Activated T-cell treated with anti-CD3 and anti-CD28 coated beads for 48 hours (primary cell): ENCODE measurements at places on chromosomes 16 and 17.

- DNase-seq: no peak
Observed at GRCh38 chr17:75712446-75712845, 8.8 kb upstream of the ITGB4 start.

DNA sequence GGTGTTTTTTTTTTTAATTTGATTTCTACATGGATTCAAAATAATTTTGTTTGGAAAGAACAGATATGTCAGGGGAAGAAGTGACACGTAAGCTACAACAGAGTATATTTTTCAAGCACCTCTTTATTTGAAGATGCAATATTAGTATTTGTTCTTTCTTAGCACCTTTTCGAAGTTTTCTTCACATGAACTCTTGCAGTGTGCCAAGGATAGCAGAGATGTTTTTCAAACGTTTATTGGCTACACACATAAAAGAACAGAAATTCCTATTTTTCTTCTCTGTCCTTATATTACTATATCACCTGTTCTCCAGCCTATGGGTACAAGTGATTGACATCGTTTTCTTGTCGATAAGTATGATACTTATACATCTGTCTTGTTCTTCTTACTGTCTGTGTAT lies 192.7 kb upstream of the TBX2 start:
- no peak for DNase-seq

- DNase-seq: no peak
Observed at GRCh38 chr17:57890857-57891232, 41.0 kb upstream of the MRPS23 start.

DNA sequence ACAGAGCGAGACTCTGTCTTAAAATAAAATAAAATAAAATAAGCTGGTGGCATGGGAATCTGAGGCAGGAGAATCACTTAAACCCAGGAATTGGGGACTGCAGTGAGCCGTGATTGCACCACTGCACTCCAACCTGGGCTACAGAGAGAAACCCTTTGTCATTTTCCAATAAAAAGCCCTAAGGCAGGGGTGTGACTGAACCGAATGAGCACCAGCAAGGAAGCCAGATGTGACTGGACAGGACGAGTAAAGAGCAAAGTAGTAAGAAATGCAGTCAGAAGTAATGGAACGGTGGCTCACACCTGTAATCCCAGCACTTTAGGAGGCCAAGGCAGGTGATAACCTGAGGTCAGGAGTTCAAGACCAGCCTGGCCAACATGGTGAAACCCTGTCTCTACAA lies 3.8 kb upstream of the RPL23 start:
- DNase-seq: no peak

DNA sequence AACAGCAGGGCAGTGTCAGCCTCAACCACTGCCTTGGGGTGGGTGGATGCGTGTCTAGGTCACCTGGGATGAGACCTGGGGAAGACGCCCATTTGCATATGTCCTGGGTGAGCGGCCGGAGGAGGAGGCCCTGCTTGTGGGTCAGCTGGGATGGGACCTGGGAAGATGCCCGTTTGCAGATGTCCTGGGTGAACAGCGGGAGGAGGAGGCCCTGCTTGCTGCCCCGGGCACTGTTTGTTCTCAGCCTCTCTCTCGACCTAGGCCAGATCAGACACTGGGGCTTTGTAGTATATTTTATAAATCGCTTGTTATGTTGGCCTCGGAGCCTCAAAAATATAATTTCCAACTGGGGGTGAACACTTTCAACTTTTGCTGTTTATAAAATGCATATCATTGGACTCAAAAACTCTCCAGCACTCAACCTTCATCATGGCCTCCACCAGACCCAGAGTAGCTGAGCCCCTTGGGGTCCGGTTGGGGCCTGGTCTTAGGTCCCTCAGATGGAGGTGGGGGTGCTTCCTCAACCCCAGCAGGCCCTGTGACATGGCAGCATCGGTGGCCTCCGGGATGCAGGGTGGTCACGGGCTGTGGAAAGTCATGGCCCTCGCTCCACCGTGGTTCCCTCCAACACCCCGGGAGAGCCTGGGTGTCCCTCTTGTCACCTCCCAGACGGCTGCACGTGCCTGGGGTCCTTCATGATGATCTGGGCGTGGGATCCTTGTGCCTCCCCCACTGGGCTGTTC lies 17.3 kb downstream of the DBNDD1 start:
- no peak for DNase-seq

DNA sequence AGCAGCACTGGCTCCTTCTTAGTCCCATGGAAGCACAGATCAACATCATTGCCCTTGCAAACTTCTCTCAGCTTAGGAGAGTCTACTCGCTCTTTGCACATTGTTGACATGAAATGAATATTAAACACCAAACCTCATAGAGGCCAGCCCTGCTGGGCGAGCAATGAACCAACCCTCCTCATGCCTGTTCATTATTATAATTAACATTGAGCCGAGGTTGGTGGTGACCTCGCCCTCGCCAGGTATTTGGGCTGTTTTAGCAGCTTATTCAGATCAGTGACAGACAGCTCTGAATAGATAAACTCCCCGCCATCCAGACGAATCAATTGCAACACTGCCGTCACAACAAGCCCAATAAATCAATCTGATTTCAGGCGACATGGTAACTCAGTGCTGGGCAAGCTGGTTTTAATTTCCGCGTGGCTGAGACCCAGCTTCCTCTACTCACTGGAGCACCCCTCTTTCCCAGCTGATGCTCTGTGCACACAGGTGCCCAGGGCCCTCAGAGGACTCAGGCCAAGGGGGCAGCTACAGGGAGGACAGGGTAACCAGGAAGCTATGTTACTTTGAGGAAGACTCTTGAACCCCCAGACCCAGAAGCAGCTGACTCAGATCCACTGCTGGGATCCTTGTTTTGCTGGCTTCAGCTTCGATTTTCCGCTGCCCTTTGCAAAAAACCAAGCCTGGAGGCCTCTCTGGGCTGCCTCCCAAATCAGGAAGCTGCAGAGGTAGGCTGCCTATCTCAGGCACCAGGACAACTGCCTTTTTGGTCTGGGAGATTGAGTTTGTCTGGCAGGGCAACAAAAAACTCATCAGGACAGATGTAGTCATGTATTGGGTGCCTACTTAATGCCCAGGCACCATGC lies 10.7 kb upstream of the SEZ6 start:
- DNase-seq: no peak

DNA sequence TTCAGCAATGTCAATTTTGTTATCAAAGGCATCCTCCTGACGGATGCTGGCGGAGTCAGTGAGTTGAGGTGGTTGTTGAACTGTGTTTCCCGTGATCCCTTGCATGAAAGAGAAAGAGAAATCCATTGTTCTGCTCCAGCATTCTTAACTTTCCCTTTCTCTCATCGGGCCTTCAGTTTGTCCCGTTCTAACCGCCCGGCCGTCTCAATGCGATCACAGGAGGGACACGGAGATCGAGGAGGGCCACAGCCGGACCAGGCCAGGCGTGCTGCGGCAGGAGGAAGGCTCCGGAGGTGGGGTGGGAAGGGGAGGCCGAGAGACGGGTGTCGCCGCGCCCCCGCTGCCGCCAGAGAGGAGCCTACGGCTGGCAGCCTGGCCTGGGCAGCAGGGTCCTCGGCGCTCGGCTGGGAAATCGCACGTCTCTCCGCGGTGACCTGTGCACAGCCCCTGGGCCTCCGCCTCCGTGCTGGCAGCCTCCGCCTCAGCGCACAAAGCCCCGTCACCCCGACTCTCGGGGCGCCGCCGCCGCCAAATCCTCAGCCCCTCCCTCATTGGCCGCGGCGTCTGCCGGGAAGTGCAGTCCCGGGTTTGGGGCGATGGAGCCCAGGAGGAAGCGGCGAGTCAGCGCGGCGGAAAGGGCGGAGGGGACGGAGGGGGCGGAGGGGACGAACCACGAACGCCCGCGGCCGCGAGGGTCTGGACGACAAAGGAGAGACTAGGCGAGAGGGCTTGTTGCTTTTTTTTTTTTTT lies 38.1 kb downstream of the SOST start:
- DNase-seq: peak; percentile 74

DNA sequence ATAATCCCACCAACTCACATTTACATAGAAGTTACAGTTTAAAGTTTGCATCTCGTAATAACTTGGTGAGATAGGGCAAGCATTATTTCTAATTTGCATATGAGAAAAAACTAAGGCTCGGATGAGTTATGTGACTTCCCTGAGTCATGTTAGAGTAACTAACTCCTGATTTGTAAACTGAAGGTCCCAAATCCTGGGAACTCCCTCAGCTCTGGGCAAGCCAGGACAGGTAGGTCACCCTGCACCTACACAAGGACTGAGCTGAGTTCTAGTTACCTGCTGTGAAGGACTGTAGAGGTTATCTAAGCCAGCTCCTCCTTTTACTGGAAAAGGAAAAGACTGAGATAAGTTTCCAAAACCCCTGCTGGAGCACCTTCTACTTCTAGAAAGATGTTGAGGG lies 92.1 kb upstream of the HLF start:
- DNase-seq: no peak

- DNase-seq: no peak
Observed at GRCh38 chr17:65564793-65565192, 3.3 kb upstream of the AXIN2 start.

GRCh38 chr17:66691644-66692420 lies 143.1 kb upstream of the CACNG5 start:
- no peak for DNase-seq

DNA sequence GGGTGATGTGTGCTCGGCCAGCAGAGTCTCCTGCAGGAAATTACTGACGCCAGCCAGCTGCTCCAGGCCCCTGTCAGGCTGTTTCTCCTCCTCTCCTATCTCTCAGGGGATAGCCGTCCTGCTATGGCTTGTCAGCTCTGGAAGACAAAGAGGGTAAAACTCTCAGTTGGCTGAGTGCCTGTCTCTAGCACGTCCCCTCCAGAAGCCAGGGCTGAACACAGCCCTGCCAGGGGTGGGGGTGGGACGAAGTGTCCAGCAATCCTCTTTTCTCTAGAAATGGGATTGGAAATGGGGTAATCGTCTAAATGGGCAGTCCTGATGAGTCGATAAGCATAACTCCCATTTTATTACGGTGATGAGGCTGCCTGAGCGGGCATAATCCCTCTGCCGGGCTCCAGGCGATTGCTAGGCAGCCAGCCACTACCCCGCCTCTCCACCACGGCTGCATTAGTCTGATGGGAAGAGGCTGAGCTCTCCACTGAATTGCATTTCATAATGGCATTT lies 89.1 kb upstream of the GNAO1 start:
- DNase-seq: no peak

DNA sequence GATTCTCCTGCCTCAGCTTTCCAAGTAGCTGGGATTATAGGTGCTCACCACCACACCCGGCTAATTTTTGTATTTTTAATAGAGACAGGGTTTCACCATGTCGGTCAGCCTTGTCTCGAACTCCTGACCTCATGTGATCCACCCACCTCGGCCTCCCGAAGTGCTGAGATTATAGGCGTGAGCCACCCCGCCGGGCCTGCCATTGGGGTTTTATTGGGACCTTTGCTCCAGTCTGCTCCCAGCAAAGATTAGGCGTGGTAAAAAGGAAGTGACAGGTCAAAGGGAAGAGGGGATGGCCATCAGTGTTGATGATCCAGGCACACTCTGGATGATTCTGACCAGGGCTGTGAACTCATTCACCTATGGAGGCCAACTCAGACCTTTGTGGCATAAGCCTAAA lies 20.5 kb downstream of the MYLK3 start:
- no peak for DNase-seq

GRCh38 chr16:30740364-30741251 lies 7.6 kb upstream of the PHKG2 start:
- DNase-seq: no peak

DNA sequence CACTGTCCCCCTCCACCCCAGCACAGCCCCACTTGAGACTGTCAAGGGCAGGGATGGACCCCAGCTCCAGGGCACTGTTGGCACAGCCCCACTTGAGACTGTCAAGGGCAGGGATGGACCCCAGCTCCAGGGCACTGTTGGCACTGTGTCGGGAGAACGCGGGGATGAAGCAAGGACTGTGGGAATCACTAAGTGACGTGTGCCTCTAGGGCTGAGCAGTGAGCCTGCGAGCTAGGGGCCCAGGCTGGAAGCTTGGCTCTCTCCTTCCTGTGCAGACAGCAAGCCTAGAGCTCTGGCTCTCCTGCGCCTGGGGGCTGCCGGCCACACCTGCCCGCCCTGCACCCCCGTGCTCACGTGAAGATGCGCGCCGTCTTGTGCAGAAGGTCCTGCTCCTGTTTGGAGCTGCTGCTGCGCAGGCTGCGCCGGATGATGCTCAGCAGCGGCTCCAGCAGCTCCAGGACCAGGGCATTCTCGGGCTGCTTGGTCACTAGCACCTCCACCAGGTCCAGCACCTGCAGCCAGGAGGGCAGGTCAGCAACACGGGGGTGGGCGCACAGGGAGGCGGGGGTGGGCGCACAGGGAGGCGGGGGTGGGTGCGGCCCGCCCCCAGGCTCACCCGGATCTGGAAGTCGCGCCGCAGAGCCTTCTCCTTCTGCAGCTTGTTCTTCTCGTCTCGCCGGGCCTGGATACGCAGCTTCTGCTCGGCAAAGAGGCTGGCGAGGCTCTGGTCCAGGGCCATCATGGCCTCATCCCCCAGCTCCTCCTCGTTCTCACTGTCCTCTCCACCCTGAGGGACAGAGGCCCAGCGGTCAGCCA lies 10.8 kb downstream of the MYBBP1A start:
- DNase-seq: no peak

- DNase-seq: no peak
Observed at GRCh38 chr16:67723151-67723910, 4.2 kb upstream of the GFOD2 start.

DNA sequence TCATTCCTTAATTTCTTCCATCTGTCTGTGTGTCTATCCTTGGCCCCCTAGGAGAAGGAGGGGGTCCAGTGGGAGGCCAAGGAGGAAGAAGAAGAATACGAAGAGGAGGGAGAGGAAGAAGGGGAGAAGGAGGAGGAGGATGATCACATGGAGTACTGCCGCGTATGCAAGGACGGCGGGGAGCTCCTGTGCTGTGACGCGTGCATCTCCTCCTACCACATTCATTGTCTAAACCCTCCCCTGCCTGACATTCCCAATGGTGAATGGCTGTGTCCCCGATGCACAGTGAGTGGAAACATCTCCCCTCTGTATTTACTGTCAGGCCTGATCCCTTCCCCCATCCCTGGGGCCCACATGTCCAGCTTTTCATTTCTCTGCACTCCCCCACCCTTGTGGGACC lies 6.3 kb downstream of the CHD3 start:
- DNase-seq: no peak

DNA sequence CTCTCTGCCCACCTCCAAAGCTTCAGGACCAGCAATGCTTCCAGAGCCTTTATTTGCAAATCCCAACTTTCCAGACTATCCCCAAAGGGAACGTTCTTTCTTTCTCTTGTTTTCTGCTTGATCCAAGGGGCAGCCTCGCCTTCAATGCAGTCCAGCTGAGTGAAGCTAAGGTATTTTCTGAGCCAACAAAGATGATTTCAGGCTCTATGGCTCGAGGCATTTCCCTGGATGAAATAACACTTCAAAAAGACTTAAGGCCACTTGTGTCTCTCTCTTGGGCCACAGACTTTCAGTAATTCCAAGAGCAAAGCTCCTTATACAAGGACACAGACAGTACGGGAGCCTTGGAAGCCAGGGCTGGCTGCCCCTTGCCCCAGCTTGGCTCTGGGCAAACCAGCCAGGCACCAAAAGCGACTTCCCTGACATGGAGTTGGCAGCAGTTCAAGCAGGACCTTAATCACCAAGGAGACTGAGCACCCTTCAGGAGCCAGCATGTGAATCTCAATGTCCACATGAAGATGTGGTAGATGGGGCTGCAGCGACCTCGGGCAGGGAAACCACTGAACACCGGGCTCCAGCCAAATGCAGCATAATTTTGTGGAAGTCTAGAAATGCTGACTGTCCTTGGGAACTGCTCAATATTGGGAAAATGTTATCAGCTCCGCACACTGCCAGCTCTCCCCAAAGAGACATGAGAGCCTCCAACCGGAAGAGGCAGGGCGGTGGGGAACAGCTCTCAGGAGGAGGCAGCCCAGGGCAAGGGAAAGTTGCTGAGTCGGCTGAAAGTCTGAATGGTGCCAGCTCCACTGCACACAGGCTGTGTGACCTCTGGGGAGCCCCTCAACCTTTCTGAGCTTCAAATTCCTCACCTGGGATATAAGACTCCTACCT lies 39.0 kb downstream of the TK2 start:
- no peak for DNase-seq
